Fibroblast of the aortic adventitia (primary cell): ENCODE measurements at places on chromosomes 1 and 21. TPM values are rescaled to one million over a fixed set of nuclear protein-coding genes. Genes with fewer than 3 reads are reported as not detected.

GRCh38 chr1:27351541-27352107, 9.8 kb downstream of the SYTL1 start:
- no peak for DNase-seq

GRCh38 chr1:92482665-92483609, 3.8 kb downstream of the GFI1 start:
- DNase-seq = peak; percentile 30

DNA sequence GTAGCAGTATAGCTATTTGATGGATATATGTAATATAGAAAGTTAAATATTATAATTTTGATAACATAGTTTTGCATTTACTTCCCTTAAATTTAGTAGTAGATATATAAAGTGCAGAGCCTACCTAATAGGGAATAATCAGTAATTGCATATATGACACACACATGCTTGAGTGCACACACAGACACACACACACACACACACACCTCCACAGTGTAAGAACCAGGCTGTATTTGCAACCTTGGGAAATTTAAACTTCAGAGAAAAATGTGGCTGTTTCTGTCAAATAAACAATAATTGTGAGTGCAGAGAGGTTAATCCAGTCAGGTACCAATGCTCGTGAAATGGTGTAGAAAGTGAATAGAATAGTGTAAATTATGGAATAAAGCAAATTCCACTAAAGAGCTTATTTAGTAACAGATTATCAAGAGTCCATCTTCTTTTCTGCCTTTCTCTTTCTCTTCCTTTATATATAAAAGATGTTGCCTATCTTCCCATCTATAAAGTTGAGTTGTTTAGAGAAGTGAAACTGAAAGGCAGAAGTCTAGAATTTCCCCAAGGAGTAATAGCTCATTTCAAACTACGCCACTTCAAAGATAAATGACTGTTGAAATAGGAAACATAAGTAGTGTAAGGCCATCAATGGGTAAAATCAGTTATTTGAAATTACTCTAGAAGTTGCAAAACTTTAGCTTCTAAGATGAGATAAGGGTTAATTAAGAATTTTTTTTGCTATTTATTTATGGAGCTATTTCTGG, 273.7 kb downstream of the SRGAP2C start:
- peak; percentile 28 for DNase-seq

GRCh38 chr1:92994105-92994712, 32.9 kb upstream of the DIPK1A start:
- peak; percentile 87 for DNase-seq

DNA sequence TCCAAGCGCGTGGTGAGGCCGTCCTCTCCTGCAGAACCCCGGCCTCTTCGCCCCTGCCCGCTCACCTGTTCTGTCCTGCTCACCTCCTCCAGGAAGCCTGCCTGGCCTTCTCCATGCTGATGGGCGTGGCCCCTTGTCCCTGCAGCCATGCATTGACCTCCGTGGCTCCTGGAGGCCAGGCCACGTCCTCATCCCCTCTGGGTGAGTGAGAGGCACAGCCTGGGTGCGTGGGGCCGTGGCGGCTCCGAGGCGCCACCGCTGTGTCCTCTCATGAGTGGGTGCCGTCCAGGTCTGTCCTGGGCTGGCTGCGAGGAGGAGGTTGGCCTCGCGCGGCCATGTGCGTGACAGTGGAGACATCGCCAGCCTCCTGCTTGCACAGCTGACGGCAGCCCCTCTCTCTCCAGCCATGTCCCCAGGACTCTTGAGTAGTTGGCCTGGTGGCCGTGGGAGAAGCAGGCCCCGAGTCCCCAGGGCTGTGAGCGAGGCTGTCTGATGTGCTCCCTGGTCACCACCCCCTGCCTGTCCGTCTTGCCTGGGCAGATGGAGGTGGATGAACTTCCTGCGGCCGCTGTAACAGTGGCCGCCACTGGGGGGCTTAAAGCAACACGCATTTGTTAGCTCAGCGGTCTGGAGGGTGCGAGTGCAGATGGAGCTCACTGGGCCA, 58.1 kb downstream of the PRKCZ start:
- peak; percentile 37 for DNase-seq

GRCh38 chr1:29513357-29513756, 277.0 kb downstream of the PTPRU start:
- peak; percentile 52 for DNase-seq

The CAPN8 gene
- total RNA-seq = not detected in 2 replicates

The INAVA gene
- not detected in 2 replicates for total RNA-seq

GRCh38 chr1:197614916-197615692, 160.2 kb downstream of the DENND1B start:
- DNase-seq = peak; percentile 56

The KAZN gene
- total RNA-seq = 3.9 and 23.6 TPM in 2 replicates

GRCh38 chr1:230186874-230187273, 119.8 kb downstream of the GALNT2 start:
- no peak for DNase-seq

GRCh38 chr1:32695098-32695904, 7.3 kb downstream of the SYNC start:
- DNase-seq = peak; percentile 89

DNA sequence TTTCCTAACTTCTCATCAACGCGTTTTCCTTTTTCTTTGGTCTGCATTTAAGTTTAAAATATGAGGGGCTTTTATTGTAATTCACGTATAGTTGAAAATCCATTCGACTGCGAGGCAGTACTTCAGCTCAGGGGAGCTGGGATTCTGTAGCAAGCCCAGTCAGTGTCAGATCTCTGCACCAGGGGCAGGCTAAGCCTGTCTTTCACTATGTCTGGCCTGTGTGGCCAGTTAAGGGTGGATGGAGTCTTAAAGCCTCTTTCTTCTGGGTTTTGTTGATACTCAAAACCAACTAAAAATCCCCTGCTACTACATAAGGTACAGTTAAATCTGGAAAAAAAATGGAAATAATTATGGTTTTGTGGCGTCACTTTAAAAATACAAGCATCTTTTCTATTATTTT, 124.7 kb downstream of the TYW3 start:
- DNase-seq = no peak

The TMIGD3 gene
- total RNA-seq = not detected in 2 replicates

DNA sequence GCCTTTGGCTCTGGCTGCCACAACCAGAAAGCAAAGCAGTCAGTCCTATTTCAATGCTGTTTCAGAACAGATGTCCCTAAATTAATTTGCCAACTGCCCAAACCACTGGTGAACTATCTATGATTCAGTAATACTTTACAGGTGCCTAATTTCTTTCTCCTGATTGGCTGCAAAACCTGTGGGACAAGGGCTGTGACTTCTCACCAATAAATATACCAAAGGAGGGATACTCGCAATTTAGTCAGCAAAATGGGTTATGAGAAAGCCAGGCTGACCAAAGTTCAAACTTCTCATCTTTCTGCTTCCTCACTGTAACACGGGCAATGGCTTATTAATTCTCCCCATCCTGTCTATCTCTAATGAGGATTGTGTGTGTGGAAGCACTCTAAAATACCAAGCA, 12.8 kb downstream of the GPN2 start:
- no peak for DNase-seq

The TCHHL1 gene
- not detected in 2 replicates for total RNA-seq

DNA sequence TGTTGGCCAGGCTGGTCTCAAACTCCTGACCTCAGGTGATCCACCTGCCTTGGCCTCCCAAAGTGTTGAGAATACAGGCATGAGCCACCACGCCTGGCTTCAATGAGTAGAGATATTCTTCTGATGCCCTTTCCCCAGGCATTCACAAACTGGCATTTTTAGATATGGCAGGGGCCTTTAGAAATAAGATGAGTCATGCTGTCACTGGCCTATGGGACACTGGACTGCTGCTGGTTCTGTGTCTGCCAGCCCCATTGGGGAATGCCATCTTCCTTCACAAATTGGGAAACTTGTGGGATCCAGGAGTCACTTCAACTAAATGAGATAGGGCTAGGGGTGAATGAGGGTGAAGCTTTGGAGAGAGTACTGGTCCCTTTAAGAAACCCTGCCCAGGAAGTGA, 16.0 kb downstream of the KLHDC8A start:
- DNase-seq = no peak

DNA sequence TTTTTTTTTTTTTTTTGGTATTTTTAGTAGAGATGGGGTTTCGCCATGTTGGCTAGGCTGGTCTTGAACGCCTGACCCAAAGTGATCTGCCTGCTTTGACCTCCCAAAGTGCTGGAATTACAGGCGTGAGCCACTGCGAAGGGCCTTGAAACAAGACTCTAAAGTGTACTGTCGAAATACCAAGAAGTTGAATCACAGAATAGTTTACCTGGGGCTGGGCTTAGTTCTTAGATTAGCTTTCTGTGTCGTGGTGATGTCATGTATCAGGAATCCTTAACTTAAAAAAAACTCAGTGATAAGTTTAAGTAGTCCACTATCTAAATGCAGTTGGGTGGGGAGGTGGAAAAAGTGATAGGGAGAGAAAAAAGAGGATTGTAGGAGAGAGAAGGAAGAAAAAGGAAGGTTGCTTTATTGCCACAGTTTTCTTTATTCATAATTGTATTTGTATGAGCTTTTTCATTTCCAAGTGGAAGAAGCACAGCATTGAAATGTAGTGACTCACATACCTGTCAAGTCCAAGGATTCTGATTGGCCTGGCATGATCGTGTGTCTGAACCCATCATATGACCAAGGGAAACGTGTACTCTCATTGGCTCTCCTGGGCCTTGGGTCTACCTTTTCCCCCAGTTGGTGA, 13.4 kb downstream of the ITSN1 start:
- DNase-seq = peak; percentile 96

- peak; percentile 63 for DNase-seq
These were observed 91.2 kb upstream of the NGF start for GRCh38 chr1:115429241-115429640.

The CFAP126 gene
- not detected in 2 replicates for total RNA-seq

DNA sequence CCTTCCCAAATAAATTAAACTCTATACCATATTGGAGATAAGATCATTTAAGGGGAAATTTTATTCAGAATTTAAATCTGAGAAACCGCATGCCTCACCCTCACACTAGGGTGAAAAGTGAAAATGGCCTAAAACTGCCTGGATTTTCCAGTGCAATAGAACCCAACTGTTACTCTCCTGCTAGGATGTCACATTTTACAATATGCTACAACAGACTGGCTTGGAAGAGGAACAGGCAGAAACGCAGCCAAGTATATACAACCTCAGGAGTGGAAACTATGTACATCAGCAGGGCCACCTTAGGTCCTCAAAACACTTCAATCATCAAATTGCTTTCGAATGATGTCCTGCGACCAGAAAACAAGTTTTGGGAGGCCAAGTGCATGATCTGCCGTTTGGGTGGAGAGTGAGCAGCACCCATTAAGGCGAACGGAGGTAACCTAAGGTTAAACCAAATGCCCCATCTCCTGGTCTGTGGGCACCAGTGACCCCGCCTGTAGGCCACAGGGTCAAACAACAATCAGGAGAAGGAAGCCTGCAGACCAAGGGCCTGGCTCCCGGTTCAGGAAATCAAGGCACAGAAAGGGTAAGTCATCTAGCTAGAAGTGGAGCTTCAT, 4.9 kb downstream of the RCAN1 start:
- DNase-seq = no peak

The CD1B gene
- total RNA-seq = not detected in 2 replicates

GRCh38 chr21:18529254-18529653, 125.7 kb upstream of the TMPRSS15 start:
- peak; percentile 71 for DNase-seq

DNA sequence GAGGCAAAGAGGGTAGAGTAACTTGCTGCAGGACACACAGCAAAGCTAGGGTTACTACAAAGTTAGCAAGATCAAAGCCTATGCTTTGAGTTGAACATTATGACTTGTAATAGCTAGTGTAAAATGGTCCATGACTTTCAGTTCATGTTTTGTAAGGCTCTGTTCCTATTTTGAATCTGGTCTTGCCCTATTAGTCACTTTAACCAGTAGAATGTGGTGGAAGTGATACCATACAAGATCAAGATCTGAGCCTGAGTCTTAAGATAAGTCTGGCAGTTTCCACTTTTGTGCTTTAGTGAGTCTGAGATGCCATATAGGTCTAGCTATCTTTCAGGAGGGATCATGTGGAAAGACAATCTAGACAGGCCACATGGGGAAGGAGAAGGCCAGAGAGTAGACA, 282.1 kb upstream of the BRINP3 start:
- DNase-seq = no peak

The LCE1B gene
- total RNA-seq = not detected in 2 replicates

DNA sequence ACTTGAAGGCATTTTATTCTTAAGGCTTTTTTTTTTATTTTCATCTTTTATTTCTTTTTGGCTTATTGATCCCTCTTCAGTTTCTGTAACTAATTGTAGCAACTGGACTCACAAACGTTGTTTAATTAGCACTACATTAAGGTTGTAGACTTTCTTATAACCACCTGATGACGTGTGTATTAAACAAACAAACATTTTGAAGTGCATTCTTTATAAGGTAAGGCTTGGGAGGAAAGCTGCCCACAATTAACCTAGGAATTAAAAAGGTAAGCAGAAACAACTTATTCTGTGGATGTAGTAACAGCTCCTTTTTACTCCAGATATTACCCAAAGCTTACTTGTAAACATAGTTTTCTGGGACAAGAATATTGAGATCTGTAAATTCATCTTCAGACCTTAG, 55.0 kb downstream of the CAMSAP2 start:
- no peak for DNase-seq

DNA sequence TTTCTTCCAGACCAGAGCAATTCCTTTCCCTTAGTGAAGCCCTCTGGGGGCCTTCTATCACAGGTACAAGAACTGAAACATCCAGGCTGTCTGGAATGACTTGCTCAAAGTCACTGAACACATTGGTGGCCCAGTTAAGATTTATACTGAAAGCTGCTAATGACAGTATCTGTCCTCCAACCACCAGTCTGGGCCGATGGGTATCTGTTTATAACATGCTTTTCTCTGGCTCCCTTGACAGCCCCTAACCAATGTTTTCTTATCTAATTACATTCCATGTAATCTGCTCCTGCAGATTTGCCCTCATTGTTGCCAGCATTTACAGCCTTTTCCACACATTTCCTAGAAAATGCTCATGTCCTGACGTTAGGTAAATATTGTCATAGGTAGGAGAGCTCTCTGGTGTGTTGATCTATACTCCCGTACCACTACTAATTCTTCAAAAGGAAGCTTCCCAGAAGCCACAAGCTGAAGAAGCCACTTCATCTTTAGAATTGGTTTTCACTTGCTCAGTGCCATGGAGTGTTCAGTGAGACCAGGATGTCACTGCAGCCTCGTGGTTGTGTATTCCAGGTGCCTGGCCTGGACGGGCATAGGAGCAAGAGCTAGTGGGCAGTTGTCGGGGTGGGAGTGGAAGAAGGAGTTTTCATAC, 163.9 kb downstream of the TSEN15 start:
- no peak for DNase-seq
